ENCODE measurements at places on chromosomes 3 and 15.

DNA sequence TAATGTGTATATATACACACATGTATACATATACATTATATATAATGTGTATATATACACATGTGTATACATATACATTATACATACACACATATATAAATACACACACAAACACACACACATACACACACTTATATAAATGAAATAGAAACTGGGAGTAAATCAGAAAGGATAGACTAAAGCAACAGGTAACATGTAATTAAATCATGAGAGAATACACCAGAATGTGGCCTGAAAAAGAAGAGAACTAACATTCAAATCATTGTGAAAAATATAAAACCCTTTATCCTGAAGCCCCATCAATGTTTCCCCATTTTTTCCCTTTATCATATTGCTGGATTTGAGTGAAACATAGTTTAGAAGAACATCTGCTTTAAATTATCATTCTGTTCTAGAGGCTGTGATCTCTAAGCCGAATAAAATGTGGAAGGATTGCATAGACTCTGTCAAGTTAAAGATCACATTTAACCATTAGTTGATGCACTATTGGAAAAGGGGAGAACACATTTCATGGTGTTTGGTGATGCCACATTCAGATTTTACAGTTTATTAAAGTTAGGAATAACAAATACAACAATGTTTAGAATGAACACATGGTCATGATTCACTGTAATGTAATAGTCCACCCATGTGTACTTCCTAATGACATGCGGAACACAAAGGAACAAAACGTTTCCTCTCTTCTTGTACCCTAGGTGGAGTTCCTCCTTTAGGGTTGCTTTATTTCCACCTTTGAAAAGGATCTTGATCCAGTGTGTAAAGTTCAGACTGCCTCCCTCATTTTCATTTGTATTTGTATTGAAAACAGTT lies 12.5 kb upstream of the THRB start:
- no peak for DNase-seq

DNA sequence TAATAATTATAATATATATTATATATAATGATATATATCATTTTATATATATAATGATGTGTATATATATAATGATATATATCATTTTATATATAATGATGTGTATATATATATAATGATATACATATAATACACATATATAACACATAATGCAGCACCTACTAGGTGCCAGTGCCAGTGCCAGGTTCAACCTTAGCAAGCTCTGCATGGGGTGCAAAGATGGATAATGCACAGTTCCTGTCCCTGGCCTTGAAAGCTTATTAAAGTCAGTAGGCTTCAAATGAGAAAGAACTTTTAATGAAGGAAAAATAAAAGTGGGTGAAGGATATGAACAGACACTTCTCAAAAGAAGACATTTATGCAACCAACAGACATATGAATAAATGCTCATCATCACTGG lies 192.7 kb upstream of the SLC2A2 start:
- DNase-seq: no peak

DNA sequence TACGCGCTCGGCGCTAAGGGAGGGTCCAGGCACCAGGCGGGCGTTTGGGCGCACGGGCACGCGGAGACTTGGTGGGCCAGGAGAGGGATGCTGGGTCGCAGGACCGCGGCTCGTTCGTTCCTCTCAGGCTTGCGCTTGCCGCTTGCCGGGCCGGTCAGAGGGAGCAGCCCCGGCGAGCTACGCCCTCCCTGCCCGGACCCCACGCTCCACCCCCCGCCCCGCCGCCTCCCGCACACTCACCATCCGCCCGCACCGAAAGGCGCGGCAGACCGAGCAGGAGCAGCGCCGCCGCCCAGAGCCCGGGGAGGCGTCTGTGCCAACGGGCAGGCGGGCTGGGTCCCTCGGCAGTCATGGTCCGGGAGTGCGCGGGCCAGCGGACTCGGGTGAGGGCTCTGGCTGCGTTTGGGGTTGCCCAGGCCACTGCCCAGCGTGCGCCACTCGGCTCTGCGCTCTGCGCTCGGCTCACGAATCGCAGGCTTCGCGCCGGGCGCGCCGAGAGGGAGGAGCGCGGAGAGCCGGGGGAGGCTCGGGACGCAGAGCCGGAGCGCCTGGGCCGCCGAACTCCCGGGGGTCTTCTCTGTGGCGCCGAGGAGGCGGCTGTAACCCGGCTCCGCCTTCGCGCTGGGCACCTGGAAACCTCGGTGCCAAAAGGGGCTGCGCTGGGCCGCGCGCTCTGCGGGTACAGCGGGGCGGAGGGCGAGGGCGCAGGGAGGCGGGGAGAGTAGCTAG lies at the start of gene SUSD5:
TSS of gene SUSD5 (minus strand) at position 365 of the 729 bp plus-strand sequence. CDS start at position 352, 13 bp downstream.
- no peak for DNase-seq

GRCh38 chr3:152222327-152222726 lies 46.4 kb upstream of the MBNL1 start:
- DNase-seq: peak; percentile 47

DNA sequence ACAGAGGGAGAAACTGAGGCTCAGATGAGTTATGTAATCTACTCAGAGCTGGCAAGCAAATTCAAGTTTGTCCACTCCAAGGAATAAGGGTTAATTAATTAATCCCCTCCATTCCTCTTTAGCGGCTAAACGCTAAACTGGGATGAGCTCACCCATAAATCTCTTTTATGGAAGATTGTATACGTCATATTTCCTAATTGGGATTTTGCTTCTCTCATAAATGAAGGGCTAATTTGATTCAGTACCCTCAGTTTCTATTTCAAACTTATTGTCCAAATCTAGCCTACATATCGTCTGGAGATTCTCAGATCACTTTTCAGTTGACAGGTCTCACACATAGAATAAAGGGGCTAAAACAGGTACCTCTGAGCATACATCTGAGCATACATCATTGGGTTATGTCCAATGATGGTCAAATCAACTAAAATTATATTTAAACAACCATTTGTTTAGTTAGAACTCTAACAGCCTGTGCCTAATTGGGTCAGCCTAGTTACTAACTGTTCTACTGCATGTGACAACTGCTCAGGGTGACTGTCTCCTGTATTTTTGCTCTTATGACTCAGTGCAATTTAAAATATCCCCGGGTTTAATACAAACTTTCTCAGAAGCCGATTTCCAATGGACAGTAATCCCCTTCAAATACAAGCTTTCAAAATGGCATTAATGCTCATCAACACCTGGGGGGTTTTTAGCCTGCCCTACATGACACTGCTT lies 57.6 kb upstream of the PLXND1 start:
- no peak for DNase-seq

DNA sequence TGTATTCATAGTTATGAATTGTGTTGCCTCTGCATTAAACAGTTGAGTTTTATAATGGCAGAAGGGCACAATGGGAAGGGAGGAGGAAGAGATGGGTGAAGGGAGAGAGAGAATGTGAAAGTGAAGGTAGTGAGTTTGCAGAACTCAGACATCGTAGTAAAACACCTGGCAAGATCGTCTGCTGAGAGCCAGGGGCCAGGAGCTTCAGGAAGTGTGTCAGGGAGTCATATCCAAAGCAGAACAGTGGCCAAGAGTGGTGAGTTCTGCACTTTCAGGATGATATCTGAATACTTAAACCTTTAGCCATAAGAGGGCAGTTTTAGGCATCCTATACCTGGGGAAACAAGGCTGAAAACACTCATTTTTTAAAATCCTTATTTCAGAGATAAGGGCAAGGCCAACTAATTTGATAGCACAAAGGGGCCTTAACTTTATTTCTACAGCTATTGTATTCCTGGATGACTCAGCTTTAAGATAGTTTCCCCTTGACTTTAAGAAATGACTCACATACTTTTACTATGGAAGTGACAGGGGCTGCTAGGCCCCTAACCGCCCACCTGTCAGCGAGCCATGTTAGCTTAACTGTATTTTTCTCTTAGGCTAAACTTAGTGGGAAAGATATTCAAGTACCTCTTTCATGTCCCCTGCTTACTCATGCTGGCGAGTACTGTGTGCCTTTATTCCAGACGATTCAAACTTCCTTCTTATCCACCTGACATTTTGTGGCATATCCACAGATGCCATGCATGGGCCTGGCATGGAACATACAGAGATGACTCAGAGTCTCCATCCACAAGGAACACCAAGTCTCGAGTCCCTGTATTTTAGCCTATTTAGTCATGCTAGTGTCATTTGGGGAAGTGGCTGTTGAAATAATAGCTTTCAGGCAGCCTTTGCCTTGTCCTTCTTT lies 53.9 kb downstream of the RLBP1 start:
- DNase-seq: no peak

GRCh38 chr15:34644061-34644460 lies 60.6 kb upstream of the GOLGA8B start:
- peak; percentile 49 for DNase-seq

GRCh38 chr3:53773021-53773436 lies 73.2 kb downstream of the CHDH start:
- DNase-seq: no peak

DNA sequence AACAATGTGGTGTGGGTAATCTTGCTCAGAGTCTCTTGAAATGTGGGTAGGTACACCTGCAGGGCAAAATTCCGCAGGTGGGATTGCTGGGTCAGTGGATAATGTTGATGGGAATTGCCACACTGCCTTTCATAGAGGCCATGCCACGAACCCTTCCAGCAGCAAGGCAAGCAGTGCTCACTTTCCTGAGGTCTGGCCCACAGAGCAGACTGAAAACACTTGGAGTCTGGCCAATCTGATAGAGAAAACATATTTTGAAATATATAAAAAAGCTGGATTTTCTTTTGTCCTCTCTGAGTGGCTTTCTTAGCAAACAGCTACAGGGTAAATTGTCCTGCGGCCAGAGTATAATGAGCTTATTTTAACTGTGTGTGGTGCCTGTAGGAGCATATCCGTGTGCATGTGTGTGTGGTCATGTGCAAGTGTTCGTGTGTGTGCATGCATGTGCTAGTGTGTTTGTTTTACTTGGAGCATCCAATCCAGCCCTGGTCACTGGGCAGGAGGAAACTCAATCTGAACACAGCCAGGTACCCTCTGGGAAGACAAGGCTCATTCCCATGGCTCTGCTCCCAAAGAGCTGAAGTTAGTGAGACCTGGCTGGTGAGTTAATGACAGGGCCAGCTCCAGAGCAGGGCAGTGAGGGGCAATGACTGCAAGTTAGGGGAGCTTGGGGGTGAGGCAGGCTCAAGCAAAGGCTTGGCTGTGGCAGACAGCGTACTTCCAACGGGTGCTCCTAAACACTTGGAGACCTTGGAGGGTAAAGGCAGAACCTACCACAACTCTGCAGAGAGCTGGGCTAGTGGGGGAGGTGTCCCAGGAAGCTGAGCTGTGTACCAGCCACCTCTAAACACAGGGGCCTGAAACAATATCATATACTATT lies 91.3 kb downstream of the PLXNA1 start:
- no peak for DNase-seq

GRCh38 chr3:124625074-124625473 lies 105.2 kb upstream of the UMPS start:
- no peak for DNase-seq
